Stimulated activated CD8-positive, alpha-beta memory T cell treated with anti-CD3 and anti-CD28 coated beads, Interleukin-2, amount 100 ng/mL, for 48 hours (primary cell): ENCODE measurements at places on chromosomes 11 and 22.

DNA sequence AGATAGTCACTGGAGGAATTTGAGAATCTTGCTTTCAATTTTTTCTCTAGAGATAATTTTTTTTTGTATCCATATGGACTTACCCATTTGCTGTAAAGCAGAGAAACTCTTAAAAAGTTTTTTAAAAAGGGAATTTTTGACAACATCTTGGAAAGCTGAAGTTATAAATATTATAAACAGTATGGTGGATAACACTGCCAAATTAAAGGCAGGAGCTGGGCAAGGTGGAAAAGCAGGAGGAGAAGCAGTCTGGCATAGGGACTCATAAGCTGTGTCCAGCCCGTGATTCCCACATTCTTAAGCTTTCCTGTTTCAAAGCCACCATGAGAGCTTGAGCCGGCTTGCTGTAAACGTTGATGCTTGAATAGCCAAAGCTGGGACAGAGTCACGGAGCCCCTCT is 149.5 kb downstream of the NAV2 start:
- DNase-seq = no peak

GRCh38 chr11:128711136-128711535 is 17.3 kb downstream of the FLI1 start:
- no peak for DNase-seq

DNA sequence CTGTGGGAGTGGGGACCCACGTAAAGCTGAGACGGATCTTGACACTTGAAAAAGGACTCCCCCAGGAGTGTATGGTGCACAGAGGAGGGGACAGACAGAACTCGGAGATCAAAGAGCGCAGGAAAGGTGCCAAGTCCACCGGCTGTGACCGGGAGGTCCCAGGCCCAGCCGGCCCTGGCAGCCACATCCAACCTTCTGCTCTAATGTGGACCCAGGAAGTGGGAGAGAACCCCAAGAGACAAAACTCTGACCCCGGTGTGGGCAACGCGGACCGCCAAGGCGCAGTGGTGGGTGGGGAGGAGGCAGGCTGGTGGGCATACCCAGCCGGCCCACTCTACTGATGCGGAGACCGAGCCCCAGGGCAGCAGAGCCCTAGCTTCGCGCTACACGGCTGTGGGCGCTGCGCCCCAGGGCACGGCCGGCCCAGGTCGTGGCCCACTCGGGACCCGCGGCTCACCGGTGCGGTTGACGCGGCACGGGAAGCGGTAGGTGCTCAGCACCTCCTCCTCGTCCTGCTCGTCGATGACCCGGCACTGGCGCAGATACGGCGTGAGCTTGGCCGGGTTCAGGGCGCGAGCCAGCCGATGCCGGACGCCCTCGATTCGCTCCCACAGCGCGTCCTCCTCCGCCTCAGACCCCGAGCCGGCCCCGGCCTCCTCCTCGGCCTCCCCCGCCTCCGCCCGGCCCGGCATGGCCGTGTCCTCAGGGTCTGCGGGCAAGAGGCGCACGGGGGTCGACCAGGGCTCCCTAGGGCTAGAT is 527 bp downstream of the CARD10 start:
- no peak for DNase-seq

DNA sequence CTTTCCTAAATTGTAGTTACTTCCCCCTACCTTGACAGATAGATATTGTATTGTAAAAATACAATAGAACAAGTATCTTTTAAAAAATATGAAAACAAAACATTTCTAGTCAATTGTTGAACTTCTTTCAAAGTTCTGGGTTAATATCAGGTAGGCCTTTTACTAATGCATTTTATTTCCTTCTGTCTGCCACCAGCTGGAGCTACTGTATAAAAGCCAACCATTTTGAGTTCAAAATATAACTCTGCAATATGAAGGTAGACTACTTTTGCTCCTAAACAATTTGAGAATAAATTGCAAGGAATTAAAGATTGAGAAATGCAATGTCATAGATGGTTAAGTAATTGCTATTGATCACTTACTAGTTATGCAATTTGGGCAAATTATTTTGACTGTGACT is 22.1 kb upstream of the LIN7C start:
- no peak for DNase-seq

DNA sequence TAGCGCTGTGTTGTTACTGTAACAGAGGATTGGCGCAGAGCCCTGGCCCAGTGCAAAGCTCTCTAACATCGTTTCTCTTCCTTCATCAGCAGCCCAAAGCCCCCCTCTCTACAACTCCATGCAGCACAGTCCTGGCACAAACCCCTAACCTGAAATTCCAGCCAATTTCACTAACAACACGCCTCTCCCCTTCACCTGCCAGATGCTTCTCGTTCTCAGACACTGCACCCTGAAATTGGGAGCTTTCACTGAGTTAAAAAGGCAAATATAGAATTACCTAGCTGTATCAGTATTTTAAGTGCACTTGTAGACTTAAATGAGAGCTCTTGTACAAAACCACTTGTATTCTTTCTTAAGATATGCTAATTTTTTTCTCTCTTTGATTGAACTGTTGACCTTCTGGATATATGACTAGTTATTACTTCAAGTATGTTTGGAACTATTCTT is 16.3 kb downstream of the GRAP2 start:
- no peak for DNase-seq

GRCh38 chr22:46327691-46328465 is 7.6 kb upstream of the TRMU start:
- no peak for DNase-seq

DNA sequence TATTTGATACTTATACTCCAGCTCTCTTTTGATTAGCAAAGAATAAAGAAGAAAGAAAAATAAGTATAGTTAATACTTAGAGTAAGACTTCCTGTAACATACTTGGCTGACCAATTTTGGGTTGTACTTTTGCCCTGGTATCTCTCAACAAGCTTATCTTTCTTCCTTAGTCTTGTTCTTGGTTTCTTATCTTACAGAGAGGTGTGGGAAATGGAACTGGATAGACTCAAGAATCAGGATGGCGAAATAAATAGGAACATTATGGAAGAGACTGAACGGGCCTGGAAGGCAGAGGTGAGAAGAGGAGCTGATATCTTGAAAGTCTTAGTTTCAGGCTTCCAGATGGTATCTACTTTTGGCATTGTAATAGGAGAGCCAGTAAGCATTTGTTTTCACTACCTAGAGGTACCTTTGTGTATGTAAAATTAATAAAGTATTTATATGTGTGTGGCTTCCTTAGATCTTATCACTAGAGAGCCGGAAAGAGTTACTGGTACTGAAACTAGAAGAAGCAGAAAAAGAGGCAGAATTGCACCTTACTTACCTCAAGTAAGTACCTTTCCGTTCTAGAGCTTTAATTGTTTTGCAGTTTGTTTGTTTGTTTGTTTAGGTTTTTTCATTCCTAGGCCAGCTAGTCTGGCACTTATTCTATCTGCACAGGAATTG is 11.3 kb upstream of the BACE1-AS start:
- DNase-seq = no peak

GRCh38 chr11:39190751-39191150 is 2268.7 kb downstream of the LRRC4C start:
- no peak for DNase-seq

- DNase-seq = no peak
Observed at GRCh38 chr11:43223026-43223425, 88.8 kb upstream of the API5 start.

DNA sequence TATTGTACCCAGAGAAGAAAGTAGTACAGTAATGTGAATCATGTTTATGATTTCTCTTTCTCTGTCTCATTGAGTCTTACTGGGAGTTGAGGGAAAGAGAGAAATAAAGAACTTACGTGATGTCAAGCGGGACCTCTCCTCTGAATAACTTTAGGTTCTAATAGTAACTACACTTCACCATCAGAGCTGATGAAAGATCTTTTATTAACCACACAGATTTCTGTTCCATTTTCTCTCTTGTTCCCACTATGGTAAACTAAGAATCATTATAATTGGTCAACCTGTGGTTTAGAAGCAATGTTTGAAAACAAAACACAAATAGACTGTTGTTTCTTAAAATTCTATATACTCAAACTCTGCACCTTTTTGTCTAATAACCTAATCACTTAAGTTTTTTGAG is 142.3 kb downstream of the ELP4 start:
- DNase-seq = no peak

GRCh38 chr22:50085211-50085972 is at the start of gene MLC1:
TSS of gene MLC1 (minus strand) at chr22:50085426. CDS start at chr22:50084902, 524 bp downstream.
- no peak for DNase-seq

DNA sequence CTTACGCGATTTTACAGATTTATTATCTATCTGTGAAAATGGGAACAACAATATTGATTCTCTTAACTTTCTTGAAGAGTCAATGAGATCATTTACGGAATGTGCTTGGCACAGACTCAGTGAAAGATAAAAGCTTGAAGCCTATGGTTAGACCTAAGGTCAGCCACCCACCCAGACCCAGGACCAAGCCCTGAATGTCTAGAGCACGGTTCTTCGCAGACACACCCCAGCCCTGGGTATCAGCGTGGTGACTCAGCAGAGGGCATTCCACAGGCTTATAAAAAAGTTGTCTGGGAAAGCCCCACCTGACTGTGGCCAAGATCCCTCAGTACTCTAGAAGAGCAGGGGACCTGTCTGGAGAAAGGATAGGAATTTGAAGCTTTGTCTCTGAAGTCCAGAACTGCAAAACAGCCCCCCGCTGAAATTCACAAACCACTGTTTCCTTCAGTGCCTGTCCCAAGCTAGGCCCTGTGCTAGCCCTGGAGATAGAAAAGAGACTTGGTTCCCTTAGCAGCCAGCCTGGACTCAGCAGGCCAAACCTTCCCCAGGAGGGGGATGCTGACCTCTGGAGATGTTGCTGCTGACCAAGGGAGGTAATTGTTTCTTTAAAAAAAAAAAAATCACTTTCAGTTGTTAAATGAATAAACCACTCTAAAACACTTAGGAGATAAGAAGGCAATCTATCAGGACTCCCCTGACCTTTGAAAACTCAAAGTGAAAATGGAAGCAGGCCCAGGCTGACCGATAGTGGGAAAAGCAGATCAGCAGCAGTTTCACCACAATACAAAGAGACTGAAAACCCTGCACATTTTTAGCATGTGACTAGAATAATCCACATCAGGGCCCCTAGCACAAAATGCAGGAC is 114.0 kb downstream of the ABTB2 start:
- DNase-seq = no peak

GRCh38 chr11:65645710-65646109 is 7.8 kb downstream of the SIPA1 start:
- DNase-seq = no peak

- DNase-seq = no peak
Observed at GRCh38 chr11:1180171-1180570, 22.4 kb downstream of the MUC5AC start.

DNA sequence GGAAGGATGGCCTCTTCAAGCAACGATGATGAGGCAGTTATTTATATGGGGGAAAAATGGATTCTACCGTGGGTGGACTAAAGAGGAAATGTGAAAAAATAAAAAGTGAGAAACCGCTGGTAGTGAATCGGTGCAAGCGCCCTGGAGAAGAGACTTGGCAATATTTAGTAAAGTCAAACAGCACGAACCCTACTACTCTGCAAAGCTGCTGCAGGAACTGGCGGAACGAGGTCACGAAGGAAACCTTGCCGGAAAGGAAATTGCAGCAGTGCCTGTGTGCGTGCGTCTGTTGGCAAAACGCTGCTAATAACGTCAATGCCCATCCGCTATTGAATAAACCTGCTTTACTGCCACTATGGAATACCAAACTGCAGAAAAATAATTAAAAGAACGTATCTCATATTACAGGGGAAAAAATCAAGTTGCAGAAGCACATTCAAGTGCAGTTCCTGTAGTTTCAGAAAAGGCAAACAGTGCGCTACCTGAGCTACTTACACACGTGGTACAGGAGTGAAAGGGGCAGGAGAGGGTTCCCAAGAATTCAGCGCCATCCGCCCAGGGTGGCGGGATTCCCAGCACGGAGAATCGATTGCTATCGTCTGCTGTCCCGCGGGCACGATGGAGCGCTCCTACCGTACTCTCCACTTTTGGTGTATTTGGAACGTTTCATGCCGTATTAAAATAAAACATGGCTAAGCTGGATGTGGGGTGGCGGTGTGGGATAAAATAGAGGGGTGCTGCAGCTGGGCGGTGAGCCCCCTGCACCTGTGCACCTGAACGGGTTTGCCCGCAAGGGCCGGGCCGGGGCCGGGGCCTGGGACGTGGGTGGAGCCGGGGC is 585 bp upstream of the NADSYN1 start:
- DNase-seq = no peak

DNA sequence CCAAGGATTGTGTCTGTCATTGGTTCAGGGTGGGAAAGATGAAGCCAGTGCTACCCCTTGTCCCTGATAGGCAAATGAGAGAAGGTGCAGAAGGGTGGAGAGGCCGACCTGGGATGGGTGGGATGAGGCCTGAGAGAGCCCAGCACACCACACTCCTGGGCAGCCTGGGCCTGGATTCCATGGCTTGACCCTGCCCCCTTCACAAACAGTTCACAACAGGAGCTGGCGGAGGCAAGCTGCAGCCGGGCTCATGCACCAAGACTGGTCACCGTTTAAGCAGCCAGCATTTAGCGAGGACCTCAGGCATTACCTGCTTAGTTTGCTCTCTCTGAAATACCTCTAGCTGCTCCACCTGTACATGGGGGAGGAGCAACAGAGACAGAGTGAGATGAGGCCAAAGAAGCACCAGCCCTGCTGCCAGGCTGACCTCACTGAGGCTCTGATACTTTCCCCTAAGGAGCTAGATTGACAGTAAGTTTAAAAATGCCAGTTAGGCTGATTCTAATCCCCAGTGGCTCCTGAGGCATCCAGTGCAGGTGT is 13.5 kb downstream of the IL18BP start:
- DNase-seq = no peak

DNA sequence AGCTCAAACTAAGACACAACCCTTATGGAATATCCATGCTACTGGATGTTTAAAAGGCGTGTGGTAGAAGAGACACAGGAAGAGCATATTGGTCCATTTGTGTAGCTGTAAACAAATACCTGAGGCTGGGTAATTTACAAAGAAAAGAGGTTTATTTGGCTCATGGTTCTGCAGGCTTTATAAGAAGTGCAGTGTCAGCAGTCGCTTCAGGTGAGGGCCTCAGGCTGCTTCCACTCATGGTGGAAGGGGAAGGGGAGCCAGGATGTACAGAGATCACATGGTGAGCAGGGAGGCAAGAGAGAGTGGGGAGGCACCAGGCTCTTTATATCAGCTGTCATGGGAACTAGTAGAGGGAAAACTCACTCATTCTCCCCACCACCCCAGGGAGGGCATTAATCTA is 31.8 kb upstream of the CSNK2A3 start:
- no peak for DNase-seq

DNA sequence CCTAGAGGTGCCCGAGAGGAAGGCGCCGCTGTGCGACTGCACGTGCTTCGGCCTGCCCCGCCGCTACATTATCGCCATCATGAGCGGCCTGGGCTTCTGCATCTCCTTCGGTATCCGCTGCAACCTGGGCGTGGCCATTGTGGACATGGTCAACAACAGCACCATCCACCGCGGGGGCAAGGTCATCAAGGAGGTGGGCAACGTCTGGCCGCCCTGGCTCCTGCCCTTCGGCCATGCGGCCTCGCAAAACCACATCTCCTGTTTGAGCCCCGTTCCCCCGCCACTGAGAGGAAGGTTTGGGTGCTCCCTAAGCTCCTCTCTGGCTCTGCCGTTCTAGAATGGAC is 3.4 kb downstream of the SLC17A6 start:
- DNase-seq = no peak

GRCh38 chr11:31262761-31263160 is 106.8 kb downstream of the DCDC1 start:
- no peak for DNase-seq

GRCh38 chr11:132147464-132147863 is 777.0 kb downstream of the NTM start:
- no peak for DNase-seq
